ENCODE measurements at places on chromosomes 16 and 17.

GRCh38 chr16:86467490-86467889, 42.8 kb upstream of the FOXF1 start:
- DNase-seq = no peak

- DNase-seq = no peak
These were observed 5.3 kb upstream of the NTN3 start for GRCh38 chr16:2465653-2466415.

- DNase-seq = no peak
These were observed 3.4 kb upstream of the PPP1R9B start for GRCh38 chr17:50153650-50154575.

DNA sequence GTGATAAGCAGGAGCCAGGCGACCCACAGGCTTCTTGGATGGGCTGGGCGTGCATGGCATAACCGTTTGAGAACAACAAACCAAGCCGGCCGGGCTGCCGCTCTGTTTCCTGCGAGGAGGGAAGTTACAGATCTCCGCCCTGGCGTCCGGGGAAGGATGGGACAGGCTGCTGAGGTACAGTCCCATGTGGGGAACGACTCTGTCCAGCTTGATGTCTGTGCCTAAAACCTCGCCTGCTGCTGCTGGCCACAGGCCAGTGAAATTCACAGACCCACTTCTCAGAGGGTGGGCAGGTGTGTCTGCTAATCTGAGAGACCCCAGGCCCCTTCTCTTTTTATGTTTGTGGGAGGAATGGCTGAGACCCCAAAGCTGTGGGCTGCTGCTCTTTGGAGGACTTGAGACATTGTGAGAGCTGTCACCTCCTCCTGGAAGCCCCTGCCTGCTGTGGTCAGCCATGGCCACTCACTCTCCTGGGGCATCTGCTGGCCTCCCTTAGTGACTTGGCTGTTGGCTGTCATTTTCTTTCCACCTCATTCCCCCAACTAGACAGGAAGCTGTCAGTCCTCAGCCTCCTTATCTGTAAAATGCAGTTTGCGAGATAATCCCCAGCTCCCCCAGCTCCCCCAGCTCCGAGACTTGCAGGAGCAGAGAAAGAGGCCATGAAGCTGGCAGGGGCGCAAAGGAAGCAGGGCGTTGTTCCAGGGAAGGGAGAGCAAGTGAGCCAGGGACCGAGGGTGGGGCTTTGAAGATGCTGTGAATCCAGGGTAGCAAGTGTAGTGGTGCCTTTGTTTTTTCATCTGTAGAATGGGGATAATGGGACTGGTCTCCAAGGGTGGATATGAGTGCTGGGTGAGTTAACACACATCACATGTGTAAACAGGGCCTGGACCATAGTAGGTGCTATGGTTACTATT, 51.0 kb downstream of the CMIP start:
- DNase-seq = no peak

DNA sequence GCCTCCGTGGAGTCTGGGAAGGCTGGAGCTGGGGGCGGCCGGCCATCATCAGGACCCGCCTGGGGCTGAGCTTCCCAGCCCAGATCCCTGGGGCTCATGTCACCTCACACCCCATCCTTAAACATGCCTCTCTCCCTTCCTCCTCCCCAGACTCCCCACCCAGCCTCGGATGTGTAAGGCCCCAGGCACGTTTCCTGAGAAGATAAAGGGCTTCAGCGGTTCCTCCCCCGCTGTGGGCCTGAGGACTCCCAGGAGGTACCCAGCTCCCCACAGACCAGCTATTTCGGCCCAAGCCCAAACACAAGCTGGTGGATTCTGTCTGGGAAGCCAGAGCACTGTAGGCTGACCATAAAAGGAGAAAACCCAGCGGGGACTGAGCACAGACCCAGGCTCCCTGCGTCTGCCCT, 49.2 kb downstream of the MYH11 start:
- DNase-seq = no peak

DNA sequence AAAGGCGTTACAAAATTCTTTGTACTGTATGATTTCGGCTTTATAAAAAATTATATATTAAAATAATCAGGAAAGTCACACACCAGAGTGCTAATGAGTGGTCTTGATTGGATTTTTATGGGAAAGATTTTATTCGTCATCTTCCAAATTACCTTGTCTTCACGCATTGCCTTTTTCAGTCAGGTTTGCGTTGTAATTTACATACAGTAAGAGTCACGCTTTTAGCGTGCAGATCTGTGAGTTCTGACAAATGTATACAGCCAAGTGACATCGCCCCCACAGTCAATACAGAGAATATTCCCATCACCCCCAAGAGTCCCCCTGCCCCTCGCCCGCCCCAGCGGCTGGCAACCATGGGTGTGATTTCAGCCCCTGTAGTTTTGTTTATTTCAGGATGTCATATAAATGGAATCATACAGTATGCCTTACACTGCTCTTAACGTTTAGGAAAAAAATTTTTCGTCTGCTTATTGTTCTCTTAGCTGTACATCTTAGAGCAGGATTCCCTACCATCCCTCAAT, 157.7 kb downstream of the CMIP start:
- no peak for DNase-seq

- DNase-seq = peak; percentile 8
These were observed 14.7 kb downstream of the PHKB start for GRCh38 chr16:47475786-47476185.

DNA sequence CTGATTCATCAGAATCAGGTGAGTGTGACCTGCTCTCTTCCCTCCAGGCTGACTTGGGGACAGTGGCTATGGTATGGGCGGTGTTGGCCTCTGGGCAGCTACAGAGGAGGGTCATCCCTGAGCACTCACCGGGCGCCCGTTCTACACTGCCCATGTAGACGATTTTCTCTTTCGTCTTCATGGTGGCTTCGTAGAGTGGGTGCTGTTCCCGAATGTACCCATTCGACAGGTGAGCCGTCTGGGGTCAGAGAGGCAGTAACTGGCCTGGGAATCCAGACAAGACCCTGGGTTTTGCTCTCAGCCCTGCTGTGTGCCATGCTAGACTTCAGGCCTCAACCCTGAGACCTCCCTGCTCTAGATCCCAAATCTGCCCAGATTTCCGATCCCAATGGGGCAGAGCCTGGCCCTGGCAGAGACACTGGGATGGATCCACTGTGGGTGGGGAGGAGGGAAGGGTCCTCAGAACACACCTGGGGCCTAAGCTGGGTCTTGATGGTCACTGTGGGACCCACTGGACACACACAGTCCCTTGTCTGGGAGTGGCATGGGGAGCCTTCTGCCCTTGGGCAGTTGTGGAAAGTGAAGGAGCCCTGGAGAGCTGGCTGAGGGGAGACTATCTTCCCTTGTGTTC, 13.2 kb downstream of the USP6 start:
- no peak for DNase-seq

- peak; percentile 98 for DNase-seq
These were observed 18.9 kb upstream of the MYH10 start for GRCh38 chr17:8649157-8650118.

DNA sequence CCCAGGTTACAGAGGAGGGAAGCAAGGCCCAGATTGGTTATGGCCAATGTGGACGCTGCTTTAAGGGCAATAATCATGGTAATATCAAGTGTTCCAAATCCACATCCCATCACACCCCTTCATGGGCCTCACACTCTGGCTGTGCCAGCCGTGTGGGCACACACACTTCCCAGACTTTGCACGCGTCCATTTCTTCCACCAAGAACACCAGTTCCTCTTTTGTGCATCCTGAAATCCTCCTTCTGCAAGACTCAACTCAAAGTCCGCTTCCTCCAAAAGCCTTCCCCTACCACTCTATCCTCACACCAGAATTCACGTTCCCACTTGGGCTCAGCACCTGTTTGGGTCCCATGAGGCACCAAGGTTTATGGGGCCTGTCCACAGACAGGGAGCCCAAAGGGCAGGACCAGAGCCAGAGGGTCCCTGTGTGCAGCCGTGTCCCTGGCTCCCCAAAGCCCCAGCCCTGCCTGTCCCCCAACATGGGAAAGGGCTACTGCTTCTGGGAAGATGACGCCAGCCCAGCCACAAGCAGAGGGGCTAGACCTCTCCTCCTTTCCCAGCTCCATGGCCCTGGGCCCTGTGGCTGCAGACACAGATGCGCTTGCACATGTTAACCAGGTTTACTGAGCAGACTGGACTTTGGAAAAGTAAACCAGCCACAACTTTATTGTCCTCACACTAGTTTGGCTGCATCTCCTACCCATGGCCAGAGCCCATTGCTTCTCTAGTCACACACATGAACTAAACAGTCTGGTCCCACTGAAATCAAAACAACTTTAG, 20.3 kb downstream of the SPNS3 start:
- DNase-seq = no peak

GRCh38 chr17:77738751-77739531, 219.6 kb upstream of the TNRC6C start:
- no peak for DNase-seq

GRCh38 chr16:30660424-30661261, 2.4 kb downstream of the FBRS start:
- DNase-seq = peak; percentile 54

DNA sequence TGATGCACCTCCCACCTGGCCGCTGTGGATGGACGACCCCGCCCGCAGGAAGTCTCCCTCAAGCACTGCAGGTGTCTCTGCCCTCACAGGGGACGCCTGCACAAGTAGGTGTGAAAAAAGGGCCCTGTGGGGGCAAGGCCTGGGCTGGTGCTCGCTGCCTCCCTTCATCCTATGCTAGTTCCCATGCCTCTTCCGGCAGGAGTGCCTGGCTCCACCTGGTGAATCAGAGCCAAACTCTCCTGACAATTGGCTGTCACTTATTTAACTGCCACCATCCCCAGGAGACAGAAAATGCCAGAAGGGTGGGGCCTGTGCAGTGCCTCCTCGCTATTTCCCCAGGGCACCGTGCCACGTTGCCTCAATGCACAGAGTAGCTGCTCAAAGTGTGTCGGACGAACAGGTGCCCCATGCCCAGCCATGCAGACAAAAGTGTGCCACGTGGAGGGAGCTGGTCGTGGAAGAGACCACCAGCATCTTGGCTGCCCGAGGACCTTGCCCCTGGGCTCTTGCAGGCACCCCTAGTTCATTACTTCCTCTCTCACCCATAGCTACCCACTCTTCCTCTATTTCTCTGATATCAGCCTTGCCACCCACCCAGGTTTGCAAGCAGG, 170.7 kb downstream of the SEC14L1 start:
- no peak for DNase-seq

Measured in fibroblast of mammary gland (primary cell).